Progenitor cell of endocrine pancreas (in vitro differentiated cells): ENCODE measurements at places on chromosomes 2 and 18.
A peak's percentile ranks its signal among the peaks of the same experiment; 100 is the strongest.

DNA sequence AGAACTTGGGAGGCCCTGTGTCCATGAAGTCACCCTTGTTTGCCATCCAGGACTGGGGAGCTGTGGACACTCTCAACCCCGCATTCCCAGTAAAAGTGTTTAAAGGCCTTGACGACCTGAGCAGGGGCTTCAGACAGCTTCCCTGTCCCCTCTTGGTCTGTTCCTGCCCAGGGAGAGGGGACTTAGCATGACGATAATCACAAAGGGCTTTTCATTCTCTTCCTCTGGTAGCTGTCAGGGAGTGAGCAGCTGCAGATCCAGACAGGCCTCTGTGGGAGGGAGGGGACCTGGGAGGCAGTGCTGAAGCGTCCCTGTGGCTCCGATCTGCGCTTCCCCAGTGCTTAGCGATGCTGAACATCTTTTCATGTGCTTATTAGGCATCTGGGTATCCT, 77.8 kb upstream of the HS6ST1 start:
- no peak for DNase-seq

GRCh38 chr18:58755304-58756010, 84.2 kb downstream of the MALT1 start:
- no peak for DNase-seq

GRCh38 chr2:121699421-121700333, 37.0 kb downstream of the NIFK start:
- no peak for DNase-seq

DNA sequence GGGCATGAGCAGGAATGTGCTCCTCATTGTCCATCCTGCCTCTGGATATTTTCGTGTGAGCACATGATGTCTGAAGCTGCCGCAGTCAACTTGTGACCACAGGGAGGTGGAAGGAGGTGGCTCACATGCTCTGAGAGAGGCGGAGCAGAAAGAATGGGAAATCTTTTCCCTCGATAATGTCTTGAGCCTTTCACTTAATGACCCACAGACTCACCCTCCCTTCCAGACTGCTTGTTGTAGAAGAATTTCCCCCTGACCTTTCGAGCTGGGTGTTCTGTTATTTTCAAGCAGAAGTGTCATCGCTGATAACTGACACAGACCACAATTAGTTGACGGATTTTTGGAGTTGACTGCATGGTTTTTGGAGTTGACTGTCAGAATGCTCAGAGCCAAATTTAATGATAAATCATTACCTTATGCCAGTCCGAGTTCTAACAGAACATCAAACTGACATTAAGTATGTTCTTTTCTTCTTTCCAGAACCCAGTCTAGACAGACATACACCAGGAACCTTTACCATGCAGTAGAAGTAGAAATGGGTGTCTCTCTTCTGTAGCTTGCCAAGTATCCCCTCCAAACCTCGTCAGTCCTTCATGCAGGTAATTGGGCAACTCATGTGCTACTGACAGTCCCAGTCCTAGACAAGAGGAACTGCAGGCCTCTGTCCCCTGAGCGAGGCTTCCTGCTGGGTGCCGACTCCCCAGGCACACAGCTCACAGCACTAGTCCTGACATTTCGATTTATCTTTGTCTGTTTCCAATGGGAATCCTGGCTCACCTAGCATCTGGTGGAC, 29.4 kb upstream of the RTTN start:
- DNase-seq, result no peak

- DNase-seq, result no peak
These were observed 20.2 kb downstream of the TWIST2 start for GRCh38 chr2:238868067-238868524.

- no peak for DNase-seq
These were observed 143.7 kb downstream of the ARHGAP28 start for GRCh38 chr18:6873040-6873751.

DNA sequence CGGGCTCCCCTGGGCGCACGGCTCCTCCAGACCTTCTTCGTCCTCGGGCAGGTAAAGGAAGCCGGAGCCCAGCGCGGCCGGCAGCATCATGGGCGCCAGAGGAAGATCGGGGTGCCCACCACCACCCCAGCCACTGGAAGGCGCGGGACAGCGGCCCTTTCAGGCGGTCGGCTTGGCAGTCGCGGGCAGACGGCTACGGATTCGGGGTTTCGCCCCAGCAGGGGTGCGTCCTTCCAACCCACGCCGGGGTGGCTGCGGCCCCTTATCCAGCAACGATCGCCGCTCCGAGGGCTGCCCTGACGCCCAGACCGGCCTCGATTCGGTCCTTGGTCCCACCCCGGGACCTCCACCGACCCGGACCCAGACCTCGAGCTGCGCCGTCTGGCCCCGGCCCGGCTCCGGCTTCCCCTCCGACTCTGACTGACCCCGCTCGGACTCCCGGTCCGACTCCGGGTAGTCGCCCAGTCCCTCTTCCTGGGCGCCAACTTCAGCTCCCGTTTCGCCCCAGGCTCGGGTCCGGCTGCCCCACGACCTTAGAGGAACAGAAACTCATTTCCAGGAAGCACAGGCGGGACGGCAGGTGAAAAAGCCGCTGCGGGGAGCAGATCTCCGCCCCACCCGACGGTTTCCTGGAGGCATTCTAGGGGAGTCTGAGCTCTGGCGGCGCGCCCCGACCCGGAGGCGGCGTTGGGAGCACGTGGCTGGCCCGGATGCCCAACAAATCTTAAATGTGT, 30.2 kb upstream of the SSB start:
- DNase-seq, result no peak

DNA sequence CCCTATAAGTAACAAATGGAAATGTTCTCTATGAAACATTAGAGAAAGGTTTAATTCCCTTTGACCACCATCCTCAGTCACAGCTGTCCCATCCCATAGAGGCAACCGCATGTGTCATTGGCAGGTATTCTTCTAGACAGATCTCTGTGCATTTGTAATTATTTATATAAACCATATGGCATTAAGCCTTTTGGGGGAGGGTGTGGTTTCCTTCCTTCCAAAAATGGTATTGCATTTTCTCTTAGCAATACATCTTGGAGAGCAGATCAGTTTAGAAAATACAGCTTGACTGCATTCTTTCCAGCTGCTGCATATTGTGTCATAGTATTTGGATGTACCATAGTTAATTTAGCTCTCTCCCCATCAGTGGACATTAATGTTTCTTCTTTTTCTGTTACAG, 57.7 kb downstream of the LCLAT1 start:
- no peak for DNase-seq

DNA sequence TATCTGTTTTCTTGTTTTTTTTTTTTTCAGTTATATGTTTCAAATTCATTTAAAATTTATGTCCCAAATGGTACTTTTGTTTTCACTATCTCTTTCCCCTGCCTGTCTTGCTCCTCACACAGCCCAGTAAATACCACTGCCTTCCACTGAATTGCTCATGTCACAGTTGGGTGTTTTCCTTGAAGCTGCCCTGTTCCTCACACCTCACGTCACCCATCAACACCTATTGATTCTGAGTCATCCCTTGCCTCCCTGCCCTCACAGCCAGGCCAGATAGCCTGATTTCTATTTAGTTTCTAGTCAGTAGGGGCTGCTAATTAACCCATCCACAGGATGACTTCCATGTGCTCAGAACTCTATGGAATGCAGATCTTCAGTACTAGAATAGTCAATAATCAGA, 25.3 kb downstream of the FSHR start:
- DNase-seq, result no peak

DNA sequence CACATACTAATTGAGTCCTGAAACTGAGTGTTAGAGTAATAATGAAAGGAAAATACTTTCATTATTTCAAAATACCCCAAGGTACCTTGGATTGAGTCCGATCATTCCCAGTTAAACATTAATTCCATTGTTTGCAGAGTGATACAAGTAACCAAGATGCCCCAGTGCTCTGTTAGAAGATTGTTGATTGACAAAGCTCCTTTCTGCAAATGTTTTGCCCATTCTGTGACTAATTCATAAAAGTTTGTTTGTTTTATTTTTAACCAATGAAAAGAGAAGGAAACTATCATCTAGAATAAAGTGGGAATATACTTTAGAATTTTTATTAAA, 124.0 kb downstream of the GULP1 start:
- DNase-seq, result no peak

GRCh38 chr18:36661999-36662398, 166.8 kb downstream of the TPGS2 start:
- DNase-seq, result no peak

DNA sequence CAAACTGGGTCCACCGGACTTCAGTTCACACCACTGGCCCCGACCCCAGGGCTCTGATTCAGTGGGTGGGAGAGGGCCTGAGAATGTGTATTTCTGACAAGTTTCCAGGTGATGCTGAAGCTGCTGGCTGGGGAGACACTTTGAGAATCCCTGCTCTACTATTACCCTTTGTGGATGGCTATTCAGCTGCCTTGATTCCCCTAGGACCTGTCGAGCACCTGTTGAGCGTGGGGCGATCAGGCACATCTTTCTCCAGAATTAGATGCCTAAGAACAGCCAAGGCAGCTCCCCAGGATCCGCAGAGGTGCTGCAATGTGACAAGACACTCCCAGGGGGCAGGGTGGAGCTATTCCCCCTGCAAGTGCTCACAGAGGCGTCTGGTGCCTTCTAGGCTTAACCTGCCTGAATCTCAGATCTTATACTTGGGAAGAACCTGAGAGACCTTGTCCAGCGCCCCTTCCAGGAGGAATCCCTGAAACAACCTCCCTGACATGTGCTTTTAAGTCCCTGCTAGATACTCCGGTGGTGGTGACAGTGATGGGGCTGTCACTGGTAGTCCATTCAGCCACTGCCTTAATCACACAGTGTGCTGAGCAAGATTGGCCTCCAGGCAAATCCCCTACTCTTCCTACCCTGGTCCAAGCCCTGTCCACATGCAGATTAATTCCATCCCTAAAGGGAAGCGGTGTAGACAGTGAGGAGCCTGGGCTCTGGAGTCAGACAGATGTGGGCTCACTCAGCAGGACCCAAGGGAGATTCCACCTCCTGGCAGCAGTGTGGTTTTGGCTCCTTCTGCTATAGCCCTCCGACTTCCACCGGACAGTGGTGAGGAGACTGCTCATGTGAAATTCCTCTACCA, 43.4 kb upstream of the OTOF start:
- no peak for DNase-seq

DNA sequence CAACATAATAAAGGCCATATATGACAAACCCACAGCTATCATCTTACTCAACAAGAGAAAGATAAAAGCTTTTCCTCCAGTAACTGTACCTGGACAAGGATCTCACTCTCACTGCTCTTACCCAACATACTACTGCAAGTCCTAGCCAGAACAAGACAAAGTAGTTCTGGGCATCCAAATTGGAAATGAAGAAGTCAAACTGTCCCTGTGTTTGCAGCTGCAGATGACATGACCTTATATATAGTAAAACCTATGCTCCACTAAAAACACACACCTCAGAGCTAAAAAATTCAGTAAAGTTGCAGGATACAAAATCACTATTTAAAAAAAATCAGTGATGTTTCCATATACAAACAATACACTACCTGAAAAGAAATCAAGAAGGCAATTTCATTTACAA, 32.2 kb downstream of the USP34 start:
- DNase-seq, result no peak

GRCh38 chr2:173552531-173552930, 197.9 kb downstream of the CDCA7 start:
- DNase-seq, result no peak

GRCh38 chr2:158184556-158185343, 83.1 kb downstream of the UPP2 start:
- DNase-seq, result peak; percentile 10

- no peak for DNase-seq
These were observed 298.2 kb downstream of the SP3 start for GRCh38 chr2:173667014-173667413.

- no peak for DNase-seq
These were observed 219.0 kb downstream of the SH3BP4 start for GRCh38 chr2:235170536-235171521.

GRCh38 chr2:6945821-6946220, 28.6 kb downstream of the RNF144A start:
- no peak for DNase-seq

GRCh38 chr2:43293744-43294695, 67.6 kb upstream of the ZFP36L2 start:
- no peak for DNase-seq

DNA sequence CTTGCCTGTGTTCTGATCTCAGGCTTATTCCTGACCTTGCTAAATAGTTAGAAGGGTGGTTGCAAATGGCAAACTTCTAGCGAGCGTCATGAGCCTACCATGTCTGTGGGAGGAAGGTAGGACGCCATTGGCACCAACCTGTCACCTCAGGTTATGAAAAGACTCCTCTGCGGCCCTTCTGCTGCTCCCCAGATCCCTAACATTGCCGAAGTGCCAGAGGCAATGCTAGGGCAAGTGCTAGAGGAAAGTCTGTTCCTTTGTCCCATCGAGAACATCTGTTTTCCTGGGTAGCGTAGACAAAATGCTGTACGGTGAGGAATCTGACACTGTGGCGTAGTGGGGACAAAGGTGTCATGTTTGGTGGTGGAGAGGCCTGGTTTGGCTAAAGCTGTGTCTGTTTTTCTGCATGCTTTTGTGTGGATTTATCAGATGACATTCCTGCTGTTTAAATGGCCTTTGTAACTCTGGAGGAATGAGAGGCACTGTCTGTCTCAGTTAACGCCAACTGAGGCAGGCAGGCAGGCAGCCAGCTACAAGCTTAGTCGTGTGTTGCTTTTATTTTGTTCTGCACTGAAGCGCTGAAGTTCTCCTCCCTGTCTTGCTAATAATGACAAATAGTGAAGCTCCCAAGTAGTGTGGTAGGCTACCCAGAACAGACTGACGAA, 94.1 kb downstream of the PRPF40A start:
- no peak for DNase-seq

- DNase-seq, result no peak
These were observed 926.4 kb upstream of the FANCL start for GRCh38 chr2:59167514-59167913.

DNA sequence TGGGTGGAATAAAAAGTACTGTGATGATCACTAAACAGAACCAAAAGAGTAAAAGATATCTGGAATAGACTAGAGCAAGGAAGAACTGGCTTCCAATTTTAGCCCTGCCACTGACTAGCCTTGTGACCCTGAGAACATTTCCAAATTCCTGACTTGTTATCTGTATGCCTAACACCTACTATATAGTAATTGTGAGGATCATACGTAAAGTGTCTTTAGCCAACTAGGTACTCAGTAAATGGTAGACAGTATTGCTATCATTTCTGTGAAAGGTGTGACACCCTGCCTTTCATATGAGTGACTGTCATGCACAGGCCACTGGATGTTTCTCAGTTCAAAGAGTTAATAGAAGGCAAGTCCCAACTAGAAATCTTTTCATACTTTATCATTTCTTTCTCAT, 29.8 kb downstream of the CYTIP start:
- no peak for DNase-seq
